ENCODE measurements at places on chromosomes 2 and 18. TPM values are rescaled to one million over a fixed set of nuclear protein-coding genes. Genes with fewer than 3 reads are reported as not detected.

- H3K27me3 ChIP-seq = no peaks in the 10 kb centered on the region
- no peaks in the 10 kb centered on the region for H3K36me3 ChIP-seq
- DNase-seq = no peak
Observed at GRCh38 chr2:236876642-236877041, 209.0 kb upstream of the COPS8 start.

DNA sequence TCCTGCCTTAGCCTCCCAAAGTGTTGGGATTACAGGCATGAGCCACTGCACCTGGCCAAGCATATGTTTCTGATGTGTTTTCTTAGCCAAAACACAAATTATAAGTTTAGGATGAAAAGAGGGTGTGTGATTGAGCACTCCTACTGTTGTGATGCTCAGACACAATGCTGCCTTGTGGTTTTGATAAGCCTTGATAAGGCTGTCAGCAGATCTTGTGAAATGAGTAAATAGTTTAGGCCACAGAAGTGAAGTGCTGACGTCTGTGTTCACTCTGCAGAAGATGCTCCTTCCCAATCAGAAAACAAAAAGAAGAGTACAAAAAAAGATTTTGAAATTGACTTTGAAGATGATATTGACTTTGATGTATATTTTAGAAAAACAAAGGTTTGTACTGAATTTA is 24.3 kb downstream of the NCAPH start:
- no peak overlapping the region for H3K4me3 ChIP-seq
- H3K27ac ChIP-seq = no peak overlapping the region
- DNase-seq = no peak
- H3K36me3 ChIP-seq = no peaks in the 10 kb centered on the region

DNA sequence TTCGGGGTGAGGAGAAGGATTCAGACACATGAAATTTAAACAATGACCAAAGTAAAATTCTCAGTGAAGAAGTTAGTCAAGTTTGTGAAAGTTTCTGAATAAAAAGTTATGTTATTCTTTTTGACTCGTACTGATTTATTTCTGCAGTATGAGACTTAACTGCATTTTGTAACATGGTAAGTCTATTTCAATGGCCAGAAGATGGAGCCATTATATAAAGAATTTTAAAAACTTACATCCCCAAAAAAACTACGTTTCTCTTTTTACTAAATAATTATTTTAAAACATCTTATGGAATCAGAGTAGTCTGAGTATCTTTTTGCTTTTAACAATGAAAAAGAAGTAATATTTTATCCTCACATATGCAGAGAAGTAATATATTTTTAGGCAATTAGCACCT is 51.4 kb upstream of the SCN1A start:
- peak; percentile 53 for DNase-seq
- no peaks in the 10 kb centered on the region for H3K36me3 ChIP-seq
- no peaks in the 10 kb centered on the region for H3K4me1 ChIP-seq
- H3K27me3 ChIP-seq = no peaks in the 10 kb centered on the region
- no peak overlapping the region for H3K27ac ChIP-seq
- no peak overlapping the region for H3K4me3 ChIP-seq

DNA sequence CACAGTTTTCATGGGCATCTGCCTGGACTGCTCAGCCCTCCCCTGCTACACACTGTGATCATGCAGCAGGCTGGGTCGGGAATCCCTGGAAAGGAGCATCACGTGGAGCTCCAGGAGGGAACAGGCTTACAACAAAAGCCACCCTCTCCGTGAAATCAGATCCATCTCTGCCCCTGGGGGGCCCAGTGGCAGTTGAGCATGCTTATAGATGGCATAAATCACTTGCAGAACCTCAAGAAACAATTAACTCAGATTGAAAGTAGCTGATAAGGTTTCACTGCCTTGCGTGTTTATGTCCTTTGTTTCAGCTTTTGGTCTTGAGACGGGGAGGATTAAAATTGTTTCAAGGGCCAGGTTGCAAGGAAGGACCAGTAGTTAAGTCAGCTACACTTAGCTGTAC is 354.8 kb upstream of the MEIS1 start:
- H3K4me3 ChIP-seq = no peak overlapping the region
- H3K4me1 ChIP-seq = no peaks in the 10 kb centered on the region
- no peaks in the 10 kb centered on the region for H3K27me3 ChIP-seq

DNA sequence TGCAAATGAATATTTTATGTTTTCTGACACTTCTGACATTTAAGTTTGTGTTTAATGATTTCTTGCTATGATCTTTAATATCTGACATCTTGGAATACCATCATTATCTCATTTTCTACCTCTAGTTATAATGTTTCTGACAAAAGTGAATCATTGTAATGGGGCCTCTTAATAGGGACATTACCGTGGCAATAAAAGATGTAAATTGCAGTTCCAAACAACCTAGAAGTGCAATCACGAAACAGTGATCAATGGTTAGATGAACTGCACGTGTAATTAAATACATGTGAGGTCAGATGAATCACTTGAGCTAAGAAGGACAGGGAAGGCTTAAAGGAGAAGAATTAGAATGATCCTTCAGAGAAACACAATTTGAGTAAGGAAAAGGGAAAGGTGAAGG is 1078.3 kb downstream of the DPP10 start:
- H3K27me3 ChIP-seq = no peaks in the 10 kb centered on the region
- no peak for DNase-seq
- no peak overlapping the region for H3K4me3 ChIP-seq
- no peak overlapping the region for H3K27ac ChIP-seq

DNA sequence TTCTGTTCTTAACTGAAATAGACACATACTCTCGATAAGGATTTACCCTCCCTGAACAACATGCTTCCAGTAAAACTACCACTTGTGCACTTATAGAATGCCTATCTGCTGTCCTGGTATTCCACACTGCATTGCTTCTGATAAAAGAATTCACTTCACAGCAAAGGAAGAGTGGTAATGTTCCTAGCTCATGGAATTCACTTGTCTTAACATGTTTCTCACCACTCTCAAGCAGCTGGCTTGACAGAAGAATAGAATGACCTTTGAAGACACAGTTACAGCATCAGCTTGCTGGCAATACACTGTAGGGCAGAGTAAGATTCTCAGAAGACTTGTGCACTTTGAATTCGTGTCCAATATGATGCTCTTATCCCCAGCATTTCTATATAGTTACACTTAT is 524.1 kb upstream of the CNTNAP5 start:
- no peaks in the 10 kb centered on the region for H3K4me1 ChIP-seq
- H3K36me3 ChIP-seq = no peaks in the 10 kb centered on the region
- no peak overlapping the region for H3K4me3 ChIP-seq
- DNase-seq = no peak
- H3K27ac ChIP-seq = no peak overlapping the region

DNA sequence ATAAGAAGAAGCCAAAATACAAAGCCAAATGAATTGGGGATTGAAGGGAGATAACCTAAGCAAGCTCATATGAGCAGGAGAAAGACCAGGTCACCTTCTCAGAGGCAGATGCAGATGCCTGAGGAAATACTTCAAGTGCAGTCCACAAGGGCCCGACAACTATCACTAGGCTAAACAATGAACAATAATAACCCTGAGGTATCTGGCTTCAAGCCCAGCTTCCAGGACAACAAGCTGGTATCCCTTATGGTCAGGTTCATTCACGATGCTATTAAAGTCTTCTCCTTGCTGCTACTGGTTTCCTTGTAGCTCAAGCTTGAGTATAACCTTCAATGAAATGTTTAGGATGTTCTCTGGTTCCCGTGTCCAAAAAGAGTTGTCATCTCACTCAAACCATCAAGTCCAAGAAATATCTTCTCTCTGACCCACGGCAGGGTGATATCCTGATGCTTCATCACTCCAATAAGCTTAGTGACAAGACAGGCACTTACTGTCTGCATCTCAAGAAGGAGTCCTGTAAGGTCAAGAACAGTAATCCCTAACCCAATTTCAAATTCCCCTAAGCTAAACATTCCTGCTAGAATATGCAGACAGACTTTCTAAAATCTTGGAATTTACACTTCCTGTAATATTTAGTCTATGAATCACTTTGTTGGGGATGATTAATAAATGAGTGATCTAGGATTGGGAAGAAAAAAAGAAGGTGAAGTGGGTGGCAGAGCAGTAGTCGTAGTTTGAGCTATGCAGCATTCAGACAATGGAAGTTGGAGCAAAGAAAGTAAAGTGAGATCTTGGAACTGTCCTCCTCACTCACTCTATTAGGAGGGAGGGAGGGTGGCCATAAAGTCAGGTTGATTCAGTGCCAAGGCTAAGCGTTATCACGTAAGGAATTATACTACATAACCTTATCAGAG is 33.1 kb downstream of the CHN1 start:
- H3K4me3 ChIP-seq = no peak overlapping the region
- H3K27ac ChIP-seq = peak overlapping the region; percentile 9
- no peaks in the 10 kb centered on the region for H3K36me3 ChIP-seq
- DNase-seq = no peak
- peaks cover 25% of the 10 kb centered on the region for H3K4me1 ChIP-seq

- no peaks in the 10 kb centered on the region for H3K36me3 ChIP-seq
- no peak for DNase-seq
- H3K4me1 ChIP-seq = no peaks in the 10 kb centered on the region
- no peaks in the 10 kb centered on the region for H3K27me3 ChIP-seq
Observed at GRCh38 chr2:75190271-75190990, 8.9 kb downstream of the TACR1 start.

DNA sequence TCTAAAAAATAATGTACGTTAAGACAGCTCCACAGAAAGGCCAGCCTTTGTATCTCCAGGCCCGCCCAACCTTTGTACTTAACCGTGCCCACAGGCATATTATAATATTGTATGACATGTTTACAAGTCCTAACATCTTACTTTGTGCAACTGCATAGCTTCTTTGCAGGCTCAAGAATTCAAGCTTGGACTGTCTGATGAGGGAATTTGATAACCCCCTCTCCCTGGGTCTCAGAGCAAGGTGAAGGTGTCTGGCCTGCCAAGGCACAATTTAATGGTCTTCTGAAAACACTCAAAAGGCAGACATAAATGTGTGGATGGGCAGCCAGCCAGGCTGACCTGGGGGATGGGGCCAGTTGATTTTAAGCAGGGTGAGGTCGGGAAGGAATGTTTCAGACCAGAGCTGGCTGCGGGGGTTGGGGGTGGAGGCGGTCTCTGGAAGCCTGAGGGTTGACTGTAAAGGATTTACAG is 732.7 kb upstream of the FANCL start:
- no peak overlapping the region for H3K4me3 ChIP-seq
- no peaks in the 10 kb centered on the region for H3K36me3 ChIP-seq
- no peaks in the 10 kb centered on the region for H3K27me3 ChIP-seq
- no peak overlapping the region for H3K27ac ChIP-seq
- no peaks in the 10 kb centered on the region for H3K4me1 ChIP-seq

PMAIP1 gene
- 2.4 TPM for total RNA-seq

KCNJ3 gene
- total RNA-seq = 0.31 TPM

Data from lung (tissue), 17 donors.